ENCODE measurements at places on chromosomes 5 and 9. TPM values are rescaled to one million over a fixed set of nuclear protein-coding genes. Genes with fewer than 3 reads are reported as not detected.

DNA sequence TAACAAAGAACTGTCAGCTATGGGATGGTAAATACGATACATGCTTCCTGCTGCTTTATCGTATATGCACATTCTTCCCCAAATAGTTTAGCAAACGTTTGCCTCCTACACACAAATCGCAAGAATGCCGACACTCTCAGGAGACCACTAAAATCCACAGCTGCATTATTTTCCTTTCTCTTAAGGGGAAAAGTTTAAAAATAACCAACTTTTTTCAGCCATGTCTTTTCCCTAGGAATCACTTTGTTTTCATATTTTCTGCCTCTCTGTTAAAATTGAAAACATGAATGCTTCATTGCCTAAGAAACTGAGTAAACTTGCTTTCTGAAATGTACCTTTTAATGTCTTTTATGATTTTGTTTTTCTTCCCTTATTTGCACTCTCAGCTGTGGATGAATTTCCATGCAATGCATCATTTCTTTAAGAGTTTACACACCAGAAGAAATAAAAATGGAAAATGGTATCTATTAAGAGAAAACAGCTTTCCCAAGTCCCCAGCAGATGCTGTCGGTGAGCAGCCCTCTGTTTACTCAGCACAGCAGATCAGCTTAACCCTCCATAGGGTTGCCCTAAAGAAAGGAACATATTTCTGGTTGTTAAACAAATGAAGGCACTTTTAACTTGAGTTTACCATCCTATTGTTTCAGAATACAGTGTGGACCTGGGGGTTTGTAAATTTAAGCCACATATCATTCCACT is 66.2 kb downstream of the IZUMO3 start:
- DNase-seq, result no peak

- no peak for DNase-seq
Measured at GRCh38 chr9:126378761-126379160, 52.1 kb downstream of the MVB12B start.

GRCh38 chr5:135094339-135095051 is 60.5 kb upstream of the PITX1 start:
- no peak for DNase-seq

DNA sequence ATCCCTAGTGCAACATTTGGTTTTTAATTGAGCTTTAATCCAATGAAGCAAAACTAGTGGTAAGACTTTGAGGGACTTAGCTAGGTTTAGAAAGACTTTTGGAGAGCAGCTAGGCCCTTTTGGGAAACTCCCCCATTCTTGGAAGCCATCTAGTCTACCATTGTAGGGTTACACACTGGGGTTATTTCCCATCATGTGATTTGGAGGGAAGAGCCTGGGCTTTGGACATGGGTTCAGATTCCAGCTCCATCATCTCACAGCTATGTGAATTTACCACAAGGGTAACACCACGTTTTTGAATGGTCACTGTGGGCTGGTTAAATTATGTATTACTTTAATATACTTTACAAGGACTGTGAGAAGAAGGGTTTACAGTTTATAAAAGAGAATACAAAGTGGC is 18.3 kb upstream of the TNFSF15 start:
- no peak for DNase-seq

GRCh38 chr9:63859475-63860215 is 1425.4 kb downstream of the FOXD4L5 start:
- no peak for DNase-seq

Gene AQP7
- total RNA-seq, result 202 TPM
